ENCODE measurements at places on chromosomes 16 and 17.
A peak's percentile ranks its signal among the peaks of the same experiment; 100 is the strongest.

GRCh38 chr17:17453088-17453487, 23.7 kb upstream of the MED9 start:
- DNase-seq: no peak

- DNase-seq: no peak
Observed at GRCh38 chr17:7213895-7214299, 5.7 kb downstream of the DLG4 start.

DNA sequence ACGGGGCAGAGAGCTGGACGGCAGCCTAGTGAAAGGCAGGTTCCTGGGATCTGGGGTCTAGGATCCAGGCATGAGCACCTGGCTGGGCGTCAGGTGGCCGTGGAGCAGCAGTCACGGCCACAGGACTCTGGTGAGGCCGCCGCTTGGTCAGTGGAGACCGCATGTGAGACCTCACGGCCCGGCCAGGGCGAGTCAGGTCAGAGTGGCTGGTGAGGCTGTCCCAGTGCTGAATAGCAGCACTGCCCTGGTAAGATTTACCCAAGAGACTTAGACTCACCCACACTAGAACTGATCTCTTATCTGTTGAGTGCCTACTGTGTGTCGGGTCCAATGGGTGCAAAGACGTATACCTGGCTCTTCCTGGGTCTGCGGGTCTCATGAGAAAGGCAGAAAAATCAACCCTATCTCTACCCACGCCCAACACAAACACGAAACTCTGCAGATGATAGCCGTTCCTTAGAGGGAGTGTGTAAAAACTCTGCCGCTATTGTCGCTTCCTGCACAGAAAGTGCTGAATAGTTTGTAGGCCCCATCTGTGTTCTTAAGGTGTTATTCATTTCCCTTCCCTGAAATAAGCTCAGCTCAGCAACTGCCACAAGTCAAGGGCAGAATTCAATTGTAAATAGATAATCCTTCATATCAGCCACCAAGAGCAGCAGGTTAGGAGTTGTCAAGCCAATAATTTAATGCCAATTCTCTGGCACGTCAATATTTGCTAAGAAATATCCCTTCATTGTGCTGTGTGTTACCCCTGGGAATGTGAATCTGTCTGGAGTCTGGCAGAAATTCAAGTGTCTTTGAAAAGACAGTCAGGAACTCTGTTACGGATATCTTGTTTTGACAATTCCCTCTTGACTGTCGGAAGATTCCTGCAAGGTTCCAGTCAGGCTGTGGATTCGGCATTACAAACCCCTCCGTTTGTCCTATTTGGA, 240.0 kb downstream of the NTN1 start:
- no peak for DNase-seq

DNA sequence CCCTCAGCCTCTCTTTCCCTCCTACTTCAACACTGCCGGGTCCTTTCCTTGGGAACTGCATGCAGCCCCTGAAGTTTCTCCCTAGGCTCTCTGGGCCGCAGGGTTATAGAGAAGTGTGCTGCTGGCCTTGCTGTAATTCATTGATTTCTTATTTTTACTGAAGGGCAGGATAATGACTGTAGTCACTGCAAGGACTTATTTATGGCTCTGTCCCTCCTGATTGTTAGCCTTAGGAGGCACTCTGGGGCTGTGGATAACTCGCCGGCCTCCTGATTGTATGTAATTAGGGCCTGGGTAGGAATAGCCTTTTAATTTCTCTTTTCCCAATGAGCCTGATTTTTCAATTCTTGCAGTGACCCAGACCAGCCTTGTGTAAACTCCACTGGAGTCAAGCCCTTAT, 138.3 kb upstream of the CDH13 start:
- DNase-seq: no peak

DNA sequence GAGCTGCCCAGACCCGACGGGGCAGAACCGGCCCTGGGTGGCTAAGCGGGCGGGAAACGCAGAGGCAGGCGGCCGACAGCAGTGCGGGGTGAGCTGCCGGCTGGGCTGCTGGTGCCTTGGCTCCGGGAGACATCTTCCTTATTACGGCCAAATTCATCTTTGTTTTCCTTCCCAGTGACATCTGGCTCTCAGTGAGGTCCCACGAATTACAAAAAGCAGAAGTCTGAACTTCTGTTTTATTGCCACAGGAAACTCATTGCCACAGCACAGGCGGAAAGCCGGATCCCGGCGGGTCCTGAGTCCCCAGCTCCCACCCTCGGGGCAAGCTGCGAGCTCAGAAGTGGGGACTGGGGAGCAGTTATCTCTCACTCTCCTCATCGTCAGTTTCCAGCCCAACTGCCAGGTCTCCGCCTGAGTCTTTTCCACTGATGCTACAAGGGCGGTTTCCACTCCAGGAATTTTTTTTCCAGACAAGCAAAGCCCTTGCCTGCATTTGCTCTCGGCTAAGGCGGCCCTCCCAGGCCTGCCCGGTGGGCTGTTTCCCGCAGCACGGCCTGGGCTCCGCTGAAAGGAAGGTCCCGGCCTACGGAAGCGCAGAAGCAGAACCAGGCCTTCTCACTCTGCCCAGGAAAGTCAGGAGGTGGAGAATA, 40.3 kb downstream of the CBFA2T3 start:
- peak; percentile 48 for DNase-seq

DNA sequence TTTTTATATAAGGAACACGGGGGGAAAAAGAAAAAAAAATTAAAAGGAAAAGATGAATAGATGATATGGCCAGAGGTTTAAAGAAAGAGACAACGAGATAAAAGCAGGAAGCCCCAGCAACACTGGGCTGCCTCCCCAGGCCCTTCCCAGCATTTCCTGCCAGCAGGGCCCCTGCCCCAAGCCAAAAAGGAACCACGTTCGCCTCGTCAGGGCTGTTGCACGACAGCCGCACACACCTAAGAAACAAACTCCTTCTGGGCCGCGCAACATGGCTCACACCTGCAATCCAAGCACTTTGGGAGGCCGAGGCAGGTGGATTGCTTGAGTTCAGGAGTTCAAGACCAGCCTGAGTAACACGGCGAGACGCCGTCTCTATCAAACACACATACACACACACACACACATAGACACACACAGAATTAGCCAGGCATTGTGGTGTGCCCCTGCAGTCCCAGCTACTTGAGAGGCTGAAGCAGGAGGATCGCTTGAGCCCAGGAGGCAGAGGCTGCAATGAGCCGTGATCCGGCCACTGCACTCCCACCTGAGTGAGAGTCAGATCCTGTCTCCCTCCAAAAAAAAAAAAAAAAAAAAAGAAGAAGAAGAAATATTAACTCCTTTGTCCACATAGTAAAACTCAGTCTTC, 83.0 kb downstream of the ANKRD11 start:
- no peak for DNase-seq

GRCh38 chr17:20223808-20224328, 214.7 kb downstream of the SPECC1 start:
- DNase-seq: no peak

- DNase-seq: no peak
Observed at GRCh38 chr16:56192635-56192945, 1.3 kb downstream of the GNAO1 start.

- peak; percentile 55 for DNase-seq
Observed at GRCh38 chr17:44417553-44417952, 28.1 kb upstream of the ITGA2B start.

- DNase-seq: no peak
Observed at GRCh38 chr17:1275205-1275961, 4.1 kb upstream of the TRARG1 start.

GRCh38 chr16:27954191-27954590, 109.3 kb downstream of the GSG1L start:
- DNase-seq: no peak

DNA sequence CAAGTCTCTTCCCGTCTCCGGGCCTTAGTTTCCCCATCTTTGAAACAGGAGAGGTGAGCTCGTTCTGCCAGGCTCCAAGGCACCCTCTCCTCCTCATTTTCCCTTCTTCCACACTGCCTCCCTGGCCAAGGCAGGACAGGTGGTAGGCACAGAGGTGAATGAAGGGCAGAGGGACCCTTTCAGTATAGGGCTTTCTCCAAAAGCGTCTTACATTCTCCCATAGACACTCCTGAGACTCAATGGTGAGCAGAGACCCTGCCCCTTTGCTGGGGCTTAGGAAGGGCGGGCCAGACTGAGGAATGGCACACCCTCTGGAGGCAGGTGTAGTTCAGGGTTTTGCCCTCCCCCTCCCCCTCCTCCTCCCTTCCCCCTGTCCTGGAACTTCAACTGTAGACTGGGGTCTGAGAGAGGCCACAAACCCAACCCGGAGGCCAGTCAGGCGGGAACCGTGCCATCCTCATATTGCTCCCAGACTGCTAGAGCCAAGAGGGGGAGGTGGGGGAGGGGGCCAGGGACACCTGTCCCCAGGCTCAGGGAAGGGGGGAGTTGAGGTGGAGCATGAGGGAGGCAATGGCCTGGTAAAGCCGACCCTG, 1.9 kb downstream of the PLEKHH3 start:
- no peak for DNase-seq

DNA sequence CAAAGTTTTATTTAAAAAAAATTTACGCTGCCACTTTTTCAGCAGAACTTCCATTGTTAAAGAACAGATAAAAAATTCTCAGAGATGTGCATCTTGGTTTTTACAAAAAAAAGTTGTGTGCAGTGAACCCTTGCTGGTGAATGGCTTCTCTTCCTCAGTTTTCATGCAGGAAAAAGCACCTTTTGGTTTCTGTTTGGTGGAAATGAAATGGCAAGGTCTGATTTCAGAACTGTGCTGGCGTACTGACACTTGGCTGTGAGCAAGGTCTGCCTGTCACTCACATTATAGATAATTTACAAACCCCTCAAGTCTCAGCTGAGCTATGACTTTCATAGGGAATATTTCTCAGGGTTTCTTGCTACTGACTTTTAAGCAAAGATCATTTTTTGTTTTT, 5.7 kb upstream of the SALL1 start:
- no peak for DNase-seq

GRCh38 chr17:77688369-77688768, 270.1 kb upstream of the TNRC6C start:
- DNase-seq: no peak
